ENCODE measurements at places on chromosomes 11 and 22. TPM values are rescaled to one million over a fixed set of nuclear protein-coding genes. Genes with fewer than 3 reads are reported as not detected.

The MICAL2 gene
- 5.9 TPM for total RNA-seq

The SLC22A8 gene
- total RNA-seq, result not detected

The SCGB1C1 gene
- not detected for total RNA-seq

The WT1 gene
- total RNA-seq, result not detected

The ART5 gene
- total RNA-seq, result not detected

The LRRN4CL gene
- 0.55 TPM for total RNA-seq

The SYT12 gene
- 0.06 TPM for total RNA-seq

The FAM111B gene
- total RNA-seq, result 69.9 TPM

The P4HA3 gene
- not detected for total RNA-seq

The ROBO4 gene
- total RNA-seq, result 0.10 TPM

The TRIM29 gene
- total RNA-seq, result not detected

The PKDREJ gene
- not detected for total RNA-seq

The SAA1 gene
- total RNA-seq, result not detected

All from SJCRH30 (cell line).